ENCODE measurements at places on chromosomes 7 and 10. TPM values are rescaled to one million over a fixed set of nuclear protein-coding genes. Genes with fewer than 3 reads are reported as not detected.
A peak's percentile ranks its signal among the peaks of the same experiment; 100 is the strongest.

The LLCFC1 gene
- not detected for total RNA-seq

The GPR85 gene
- not detected for total RNA-seq

The IRF5 gene
- total RNA-seq: 6.7 TPM

The TUBAL3 gene
- total RNA-seq: not detected

The HOXA13 gene
- total RNA-seq: not detected

The TLL2 gene
- total RNA-seq: 0.17 TPM

- no peak overlapping the region for H3K27ac ChIP-seq
- H3K36me3 ChIP-seq: peaks cover 4% of the 10 kb centered on the region
- no peak overlapping the region for H3K4me3 ChIP-seq
- H3K4me1 ChIP-seq: peaks cover 39% of the 10 kb centered on the region
- H3K27me3 ChIP-seq: peaks cover 11% of the 10 kb centered on the region
Observed at GRCh38 chr7:139127648-139128047, 18.1 kb upstream of the ZC3HAV1 start.

DNA sequence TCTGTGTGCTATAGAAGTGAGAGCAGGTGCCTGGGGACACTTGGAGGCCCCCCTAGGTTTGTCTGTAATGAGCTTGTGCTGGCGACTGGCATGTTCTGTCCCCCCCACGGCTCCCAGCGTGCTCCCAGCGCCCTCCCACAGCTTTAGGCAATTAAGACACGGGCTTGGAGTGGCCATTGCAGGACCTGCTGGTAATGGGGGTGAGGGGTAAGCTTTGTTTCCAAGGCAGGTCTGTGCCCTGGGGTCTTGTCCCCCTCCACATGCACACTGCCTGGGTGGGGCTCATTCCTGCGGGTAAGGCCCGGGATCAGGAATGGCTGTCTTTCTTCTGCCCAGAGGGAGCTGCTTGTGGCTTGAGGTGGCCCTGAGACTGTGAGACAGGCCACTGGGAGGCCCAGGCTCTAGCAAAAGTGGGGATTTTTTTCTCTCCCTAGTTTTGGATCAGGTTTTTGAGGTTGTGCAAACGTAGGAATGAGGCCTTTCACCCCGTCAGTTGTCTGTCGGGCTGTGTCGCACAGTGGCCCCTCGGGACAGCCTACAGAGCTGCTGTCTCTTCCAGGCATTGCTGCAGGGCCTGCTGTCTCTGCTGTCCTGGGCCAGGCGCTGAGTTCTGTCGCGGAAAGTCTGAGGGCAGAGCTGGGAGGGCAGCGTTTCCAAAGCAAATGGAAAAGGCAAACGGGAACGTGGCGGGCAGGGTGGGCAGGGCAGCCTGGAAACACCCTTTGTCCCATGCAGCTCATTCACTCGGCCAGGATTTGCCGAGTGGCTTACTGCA lies 107.4 kb downstream of the LHPP start:
- H3K36me3 ChIP-seq: no peaks in the 10 kb centered on the region
- DNase-seq: no peak
- no peak overlapping the region for H3K4me3 ChIP-seq
- H3K27me3 ChIP-seq: no peaks in the 10 kb centered on the region
- H3K27ac ChIP-seq: no peak overlapping the region

- H3K27me3 ChIP-seq: no peaks in the 10 kb centered on the region
- no peaks in the 10 kb centered on the region for H3K36me3 ChIP-seq
- no peaks in the 10 kb centered on the region for H3K4me1 ChIP-seq
- H3K4me3 ChIP-seq: no peak overlapping the region
- no peak for DNase-seq
Observed at GRCh38 chr7:117809958-117810357, 63.3 kb downstream of the CTTNBP2 start.

- DNase-seq: no peak
- no peaks in the 10 kb centered on the region for H3K36me3 ChIP-seq
- no peaks in the 10 kb centered on the region for H3K4me1 ChIP-seq
- H3K27ac ChIP-seq: no peak overlapping the region
- no peaks in the 10 kb centered on the region for H3K27me3 ChIP-seq
Observed at GRCh38 chr10:128865436-128866195, 601.4 kb upstream of the MGMT start.

DNA sequence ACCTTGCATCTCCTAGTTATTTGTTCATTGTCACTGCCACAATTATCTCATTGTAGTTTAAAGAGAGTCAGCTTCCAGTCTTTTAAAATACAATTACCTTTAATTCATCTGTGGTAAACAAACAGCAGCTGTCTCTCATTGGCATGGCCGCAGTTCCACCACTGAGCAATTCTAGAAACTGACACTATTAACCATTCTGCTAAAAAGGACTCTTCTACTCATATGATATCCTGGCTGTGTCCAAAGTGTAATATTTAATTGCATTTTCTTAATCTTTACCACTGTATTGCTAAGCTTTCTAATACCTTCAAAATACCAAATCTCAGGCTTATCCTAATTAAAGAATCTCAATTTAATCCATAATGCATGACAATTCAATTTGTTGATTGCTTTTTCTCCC lies 639.0 kb downstream of the AUTS2 start:
- no peak for DNase-seq
- H3K27me3 ChIP-seq: no peaks in the 10 kb centered on the region
- H3K4me1 ChIP-seq: no peaks in the 10 kb centered on the region
- no peak overlapping the region for H3K4me3 ChIP-seq
- no peak overlapping the region for H3K27ac ChIP-seq

DNA sequence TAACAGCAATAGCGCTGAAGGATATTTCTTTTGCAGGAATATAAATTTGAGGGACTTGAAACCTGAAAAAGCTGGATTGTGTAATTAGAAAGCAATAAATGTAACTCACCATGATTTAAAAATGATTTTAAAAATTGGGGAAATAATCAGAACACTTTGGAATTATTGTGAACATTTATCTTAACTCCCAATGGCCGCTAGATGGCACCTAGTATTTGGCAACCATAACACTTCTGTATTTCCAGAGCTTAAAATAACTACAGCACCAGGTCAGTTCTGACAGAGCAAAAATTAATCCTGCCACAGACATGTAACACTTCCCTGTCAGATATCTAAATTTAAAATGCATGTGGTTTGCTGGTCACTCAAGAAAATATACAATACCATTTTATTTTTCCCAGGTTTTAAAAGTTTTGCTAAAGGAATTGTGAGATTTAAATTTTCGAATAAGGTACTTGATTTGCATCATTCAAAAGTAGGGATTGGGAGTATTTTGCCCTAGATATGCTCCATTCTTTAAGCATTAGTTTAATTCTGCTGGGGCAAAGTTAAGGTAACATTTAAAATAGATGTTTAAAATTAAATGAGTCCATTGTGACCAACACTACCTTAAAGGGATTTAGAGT lies 144.5 kb downstream of the PPP1R3A start:
- H3K27me3 ChIP-seq: no peaks in the 10 kb centered on the region
- no peak overlapping the region for H3K27ac ChIP-seq
- no peak for DNase-seq

DNA sequence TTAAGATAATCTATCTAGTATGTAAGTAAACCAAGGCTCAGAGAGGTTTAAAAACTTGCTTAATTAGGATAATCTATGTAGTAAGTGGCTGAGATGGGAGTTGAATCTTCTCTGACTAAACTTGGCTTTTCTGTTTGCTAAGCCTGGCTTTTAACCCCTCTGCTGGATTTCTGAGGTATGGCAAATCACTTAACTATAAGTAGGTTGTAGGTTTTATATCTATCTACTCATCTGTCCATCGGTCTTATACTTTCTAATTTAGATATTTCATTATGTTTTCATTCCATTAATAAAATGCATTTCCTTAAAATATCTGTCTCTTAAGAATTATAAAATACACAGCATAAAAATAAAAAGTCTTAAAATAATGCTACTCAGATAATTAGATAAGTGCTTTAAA lies 59.4 kb downstream of the ST7 start:
- H3K36me3 ChIP-seq: peaks cover 6% of the 10 kb centered on the region
- peaks cover 57% of the 10 kb centered on the region for H3K4me1 ChIP-seq
- no peak overlapping the region for H3K4me3 ChIP-seq

DNA sequence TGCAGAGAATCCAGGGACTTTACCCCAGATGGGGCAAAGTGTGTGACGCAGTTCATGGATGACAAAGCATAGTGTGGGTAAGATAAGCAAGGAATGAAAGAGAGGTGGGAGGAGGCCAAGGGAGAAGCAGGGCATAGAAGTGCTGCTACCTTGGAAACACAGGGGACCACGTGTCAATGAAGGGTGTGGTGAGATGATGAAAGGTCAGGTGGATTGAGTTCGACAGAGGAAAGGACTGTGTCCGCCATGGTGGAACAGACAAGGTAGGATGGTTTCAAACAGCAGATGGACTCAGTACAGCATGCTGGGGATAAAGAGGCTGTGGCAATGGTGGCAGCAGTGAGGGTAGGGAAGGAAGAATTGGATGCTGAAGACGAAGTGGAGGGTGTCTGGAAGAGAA lies 32.7 kb downstream of the MEST start:
- no peak for DNase-seq
- no peak overlapping the region for H3K27ac ChIP-seq
- no peak overlapping the region for H3K4me3 ChIP-seq
- H3K36me3 ChIP-seq: no peaks in the 10 kb centered on the region
- H3K4me1 ChIP-seq: peaks cover 3% of the 10 kb centered on the region
- no peaks in the 10 kb centered on the region for H3K27me3 ChIP-seq

DNA sequence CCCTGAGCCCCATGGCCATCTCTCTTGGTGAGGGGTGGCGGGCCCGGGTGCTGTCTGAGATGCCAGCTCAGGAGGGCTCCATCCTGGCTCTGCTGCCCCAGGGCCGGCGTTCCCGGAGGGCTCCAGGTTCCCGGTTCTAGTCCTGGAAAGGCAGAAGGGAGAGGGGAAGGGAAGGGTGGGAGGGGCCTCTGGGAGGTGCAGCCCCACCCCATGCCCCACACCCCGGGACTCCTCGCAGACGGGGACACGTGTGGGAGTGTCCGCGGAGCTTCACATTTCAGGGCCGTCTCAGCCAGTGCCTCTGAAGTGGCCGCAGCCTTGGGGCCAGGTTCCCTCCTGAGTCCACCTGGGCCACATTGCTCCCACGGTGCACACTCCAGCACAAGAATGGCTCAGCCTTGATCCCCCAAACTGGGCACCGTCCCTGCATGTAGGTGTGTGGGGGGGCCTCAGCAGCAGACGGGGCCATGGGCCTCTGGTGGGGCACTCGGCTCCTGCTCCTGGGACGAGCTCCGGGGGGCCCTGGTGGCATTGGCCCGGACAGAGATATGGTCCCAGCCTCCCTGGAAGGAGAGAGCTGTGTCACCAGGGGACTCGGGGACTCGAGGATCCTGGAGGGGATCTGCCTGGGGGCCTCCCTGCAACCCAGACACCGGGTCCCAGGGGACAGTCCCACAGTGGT lies 5.8 kb downstream of the BHLHA15 start:
- no peak overlapping the region for H3K4me3 ChIP-seq
- DNase-seq: no peak
- H3K36me3 ChIP-seq: peaks cover 13% of the 10 kb centered on the region
- no peak overlapping the region for H3K27ac ChIP-seq

GRCh38 chr7:110889335-110889734 lies 201.6 kb upstream of the LRRN3 start:
- H3K27ac ChIP-seq: no peak overlapping the region
- peaks cover 6% of the 10 kb centered on the region for H3K36me3 ChIP-seq

DNA sequence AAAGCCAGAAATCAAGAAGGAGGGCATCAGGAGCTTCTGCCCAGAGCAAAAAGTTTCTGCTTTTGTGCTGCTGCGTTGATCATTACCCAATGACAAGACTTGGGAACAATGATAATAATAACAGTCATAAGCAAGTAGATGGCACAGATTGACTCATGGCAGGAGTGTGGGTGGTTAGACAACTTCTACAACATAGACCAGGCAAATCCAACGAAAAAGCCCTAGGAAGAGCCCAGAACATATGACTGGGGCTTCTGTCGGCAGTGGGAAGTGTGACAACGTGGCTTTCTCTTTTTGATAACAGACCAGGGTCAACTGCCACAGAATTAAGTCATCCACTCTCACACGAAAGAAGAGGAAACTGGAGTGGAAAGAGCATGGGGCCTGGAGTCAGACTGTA lies 85.4 kb upstream of the TRIL start:
- no peaks in the 10 kb centered on the region for H3K4me1 ChIP-seq
- no peaks in the 10 kb centered on the region for H3K36me3 ChIP-seq
- H3K27me3 ChIP-seq: peaks cover 11% of the 10 kb centered on the region
- no peak overlapping the region for H3K27ac ChIP-seq

GRCh38 chr10:80201608-80202141 lies 3.7 kb downstream of the ANXA11 start:
- no peaks in the 10 kb centered on the region for H3K27me3 ChIP-seq
- H3K27ac ChIP-seq: peak overlapping the region; percentile 88
- DNase-seq: no peak
- H3K4me3 ChIP-seq: peak overlapping the region; percentile 50

DNA sequence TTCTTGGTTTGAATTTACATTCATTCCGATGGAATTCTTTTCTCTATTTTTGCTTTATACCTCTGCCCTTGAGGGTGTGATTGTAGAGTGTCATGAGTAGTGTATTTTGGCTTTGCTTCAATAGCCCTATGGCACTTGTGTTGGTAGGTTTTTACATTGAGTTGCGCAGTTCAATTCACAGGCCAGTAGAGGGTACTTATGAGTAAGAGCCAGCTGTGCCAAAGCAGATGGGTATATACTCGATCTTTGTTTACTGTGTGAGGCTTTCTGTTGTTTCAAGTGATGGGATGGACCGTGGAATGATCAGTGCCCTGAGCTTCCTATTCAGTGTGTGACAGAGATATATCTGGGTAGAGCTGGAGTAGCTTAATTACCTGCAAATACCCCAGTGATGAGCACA lies 4.3 kb upstream of the AKR1C3 start:
- no peak overlapping the region for H3K4me3 ChIP-seq
- no peak overlapping the region for H3K27ac ChIP-seq
- DNase-seq: peak; percentile 18
- peaks cover 21% of the 10 kb centered on the region for H3K27me3 ChIP-seq

- H3K4me3 ChIP-seq: no peak overlapping the region
- no peak overlapping the region for H3K27ac ChIP-seq
- H3K4me1 ChIP-seq: no peaks in the 10 kb centered on the region
- H3K27me3 ChIP-seq: no peaks in the 10 kb centered on the region
- DNase-seq: no peak
Observed at GRCh38 chr10:126350216-126350992, 37.9 kb downstream of the ADAM12 start.
